Hypothalamus (tissue), 51 donors: ENCODE measurements at places on chromosomes 2 and 18.

GRCh38 chr2:111710085-111710484 lies 173.9 kb downstream of the ANAPC1 start:
- no peak for DNase-seq

- DNase-seq = no peak
These were observed 256.4 kb downstream of the SP3 start for GRCh38 chr2:173708806-173709205.

GRCh38 chr2:65278531-65278981 lies 50.9 kb downstream of the ACTR2 start:
- no peak for DNase-seq

- DNase-seq = no peak
These were observed 21.6 kb upstream of the USP34 start for GRCh38 chr2:61492476-61492875.

GRCh38 chr18:62846313-62846712 lies 131.0 kb downstream of the PHLPP1 start:
- no peak for DNase-seq

DNA sequence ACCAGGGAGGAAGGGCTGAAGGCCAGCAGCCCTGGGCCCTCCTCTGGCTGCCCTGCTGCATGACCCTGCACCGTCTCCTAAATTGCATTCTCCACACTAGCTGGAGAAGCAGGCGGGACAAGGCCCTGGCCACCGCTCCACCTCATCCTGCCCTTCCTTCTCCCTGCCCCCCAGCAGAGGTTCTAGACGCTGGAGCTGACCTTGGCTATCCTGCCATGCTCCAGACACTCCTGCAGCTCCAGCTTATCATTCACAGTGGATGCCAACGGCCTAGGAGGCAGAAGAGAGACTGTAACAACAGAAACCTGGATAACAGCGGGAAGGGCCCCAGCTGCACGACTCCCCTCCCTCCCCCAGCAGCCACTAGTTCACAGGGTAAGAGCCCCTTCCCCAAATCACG lies 68.4 kb upstream of the POMC start:
- DNase-seq = no peak

DNA sequence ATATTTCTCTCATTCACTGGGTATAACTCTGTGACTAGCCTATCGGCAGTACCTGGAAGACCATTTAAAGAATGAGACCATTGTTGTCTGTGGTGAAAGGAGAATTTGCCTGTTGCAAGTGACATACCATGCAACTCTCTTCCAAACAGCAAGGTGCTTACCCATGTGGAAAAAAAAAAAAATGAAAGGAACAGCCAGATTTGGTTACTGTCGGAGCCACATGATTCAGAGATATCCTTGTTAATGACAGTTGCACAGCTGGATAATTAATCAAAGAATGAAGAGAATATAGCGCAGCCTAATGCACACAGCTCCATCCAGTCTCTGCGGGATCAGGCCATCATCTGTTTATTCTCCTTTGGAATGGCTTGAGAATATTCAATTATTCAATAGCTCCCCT lies 141.8 kb downstream of the HRH4 start:
- DNase-seq = no peak

- no peak for DNase-seq
These were observed 226.6 kb downstream of the ALPK2 start for GRCh38 chr18:58402247-58402646.

GRCh38 chr2:7281231-7282201 lies 364.3 kb downstream of the RNF144A start:
- no peak for DNase-seq

DNA sequence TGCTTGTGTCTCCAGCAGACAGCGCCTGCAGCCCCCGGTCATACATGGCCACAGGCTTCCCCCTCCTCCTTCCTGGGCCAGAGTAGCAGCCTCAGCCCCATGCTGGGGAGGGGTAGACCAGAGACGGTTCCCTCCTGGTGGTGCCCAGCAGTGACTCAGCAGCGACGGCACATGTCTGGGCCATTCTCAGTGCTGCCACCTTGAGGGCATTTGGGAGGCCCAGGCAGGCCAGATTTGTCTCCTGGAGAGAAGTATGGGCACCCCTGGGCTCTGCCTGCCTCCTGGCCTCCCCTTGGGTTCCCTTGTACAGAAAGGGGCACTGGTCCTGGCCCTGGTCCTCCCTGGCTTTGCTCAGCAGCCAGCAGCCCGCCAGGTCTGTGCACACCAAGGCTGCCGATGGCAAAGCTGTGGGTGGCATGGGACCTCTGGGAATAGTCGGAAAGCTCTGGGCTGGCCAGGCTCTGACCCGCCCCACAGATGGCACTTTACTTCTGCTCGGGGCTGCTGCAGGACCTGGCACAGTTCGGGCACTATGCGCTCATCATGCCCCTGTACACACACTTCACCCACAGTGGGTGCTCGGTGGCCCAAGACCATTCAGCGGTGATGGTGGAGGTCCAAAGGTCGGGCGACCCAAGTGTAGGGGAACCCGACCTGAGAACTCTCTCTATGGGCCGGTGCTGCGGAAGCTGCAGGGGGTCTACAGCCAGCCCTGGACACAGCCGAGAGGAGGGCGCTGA lies 11.4 kb upstream of the ALPI start:
- DNase-seq = no peak

GRCh38 chr2:227524665-227525064 lies 52.7 kb downstream of the AGFG1 start:
- DNase-seq = no peak

DNA sequence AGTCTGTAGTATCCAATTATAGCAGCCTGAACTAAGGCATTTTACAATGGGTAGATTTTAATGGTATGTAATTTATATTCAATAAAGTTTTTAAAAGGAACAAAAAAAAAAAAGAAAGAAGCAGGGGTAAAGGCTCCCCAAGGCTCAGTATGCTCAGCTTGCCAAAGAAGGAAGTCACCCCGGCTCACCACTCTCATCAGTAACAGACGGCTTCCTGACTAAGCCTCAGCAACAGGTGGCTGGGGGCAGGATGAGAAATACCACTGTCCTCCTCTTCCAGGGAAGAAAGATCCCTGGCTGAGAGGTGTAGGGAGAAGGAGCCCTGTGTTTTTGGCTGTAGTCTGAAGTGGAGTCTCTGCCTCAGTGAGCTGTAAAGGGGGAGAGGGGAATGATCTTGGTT lies 121.2 kb downstream of the ARHGEF4 start:
- DNase-seq = no peak

- no peak for DNase-seq
These were observed 139.6 kb downstream of the SOCS6 start for GRCh38 chr18:70428439-70428838.

DNA sequence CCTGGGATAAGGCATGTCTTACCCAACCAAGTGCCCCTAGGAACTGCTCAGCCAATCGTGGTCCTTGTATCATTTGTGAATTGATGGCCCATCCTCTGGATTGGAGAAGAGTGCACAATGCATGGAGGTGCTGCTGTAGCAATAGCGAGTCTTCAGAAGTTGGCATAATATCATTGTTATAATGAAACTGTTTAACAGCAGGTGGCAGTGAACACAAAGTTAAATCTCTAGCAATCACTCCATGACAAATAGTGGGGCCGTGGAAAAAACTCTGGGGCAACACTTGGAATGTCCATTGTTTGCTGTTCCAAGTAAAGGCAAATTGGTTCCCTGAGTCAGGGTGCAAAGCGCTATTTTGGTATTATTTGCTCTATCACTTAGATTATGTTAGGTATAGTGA lies 11.4 kb downstream of the REG1A start:
- DNase-seq = no peak

DNA sequence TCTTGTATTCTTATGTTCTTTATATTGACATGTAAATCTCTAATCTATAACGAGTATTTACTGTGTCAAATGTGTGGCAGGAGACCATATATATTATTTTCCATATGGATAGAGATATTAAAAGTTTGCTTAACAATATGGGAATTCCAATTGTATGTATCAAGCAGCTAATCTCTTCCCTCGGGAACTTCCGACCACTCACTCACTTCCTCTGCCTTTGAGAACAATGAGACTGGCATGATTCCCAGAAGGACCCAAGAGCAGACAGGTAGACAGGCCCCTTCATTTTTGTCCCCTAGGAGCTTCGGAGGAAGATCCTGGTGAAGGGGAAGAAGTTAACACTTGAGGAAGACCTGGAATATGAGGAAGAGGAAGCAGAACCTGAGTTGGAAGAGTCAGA lies 24.1 kb downstream of the PLCD4 start:
- no peak for DNase-seq

DNA sequence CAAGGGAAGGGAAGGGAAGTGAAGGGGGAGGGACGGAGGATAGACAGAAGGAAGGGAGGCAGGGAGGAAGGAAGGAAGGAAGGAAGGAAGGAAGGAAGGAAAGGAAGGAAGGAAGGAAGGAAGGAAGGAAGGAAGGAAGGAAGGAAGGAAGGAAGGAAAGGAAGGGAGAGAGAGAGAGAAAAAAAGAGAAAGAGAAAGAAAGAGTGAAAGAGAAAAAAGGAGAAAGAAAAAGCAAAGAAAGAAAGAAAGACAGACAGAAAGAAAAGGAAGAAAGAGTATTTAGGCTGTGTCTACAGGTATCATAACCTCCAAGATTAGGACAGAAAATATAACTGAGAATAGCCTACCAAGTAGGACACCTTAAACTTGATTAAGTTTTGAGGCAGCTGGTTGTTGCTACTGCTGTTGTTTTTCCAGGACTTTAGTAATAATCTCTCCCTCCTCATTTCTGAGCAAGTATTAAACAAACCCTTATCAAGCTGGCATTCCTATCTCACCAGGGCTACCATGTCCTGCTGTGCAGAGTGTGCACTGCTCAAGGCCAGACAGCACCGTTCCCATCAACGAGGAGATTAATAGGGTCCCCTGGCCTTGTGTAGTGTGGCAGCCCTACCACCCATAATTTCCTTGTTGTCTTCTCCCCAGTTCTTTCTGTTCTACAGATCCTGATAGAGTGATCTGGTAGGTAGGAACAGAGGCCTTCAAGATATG lies 90.5 kb upstream of the FHL2 start:
- DNase-seq = no peak

GRCh38 chr18:50632895-50633515 lies 73.1 kb downstream of the MAPK4 start:
- no peak for DNase-seq

- DNase-seq = no peak
These were observed 258.9 kb upstream of the FBXO11 start for GRCh38 chr2:48165070-48165753.

DNA sequence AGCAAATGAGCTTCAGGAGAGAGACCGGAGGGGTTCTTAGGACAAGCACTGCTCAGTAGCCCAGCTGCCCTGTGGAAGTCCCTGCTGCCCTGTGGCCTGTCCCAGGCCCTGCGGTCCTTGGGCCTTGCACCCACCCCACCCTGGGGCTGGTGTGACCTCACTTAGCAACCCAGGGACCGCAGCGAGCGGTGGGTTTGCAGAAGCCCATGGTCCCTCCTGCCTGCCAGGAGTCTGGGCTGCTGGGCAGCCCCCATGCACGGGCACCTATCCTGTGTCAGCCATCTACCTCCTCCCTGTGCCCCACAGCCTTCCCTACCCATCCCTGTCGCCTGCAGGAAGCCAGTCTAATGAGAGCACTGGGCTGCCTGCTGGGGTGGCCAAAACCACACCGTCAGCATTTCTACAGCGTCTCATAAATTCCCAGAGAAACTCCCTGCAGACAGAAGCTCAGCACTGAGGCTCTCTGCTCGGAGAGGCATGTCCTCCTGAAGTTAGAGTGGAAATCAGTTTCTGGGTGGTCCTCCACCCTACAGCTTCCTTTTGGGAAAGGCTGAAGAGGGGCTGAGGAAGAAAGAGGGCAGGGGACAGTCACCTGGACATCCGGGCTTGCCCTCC lies 231.1 kb upstream of the HS6ST1 start:
- no peak for DNase-seq

- no peak for DNase-seq
These were observed 110.8 kb downstream of the FMNL2 start for GRCh38 chr2:152445791-152446201.

- DNase-seq = no peak
These were observed 746.3 kb upstream of the RAB6C start for GRCh38 chr2:129233166-129233565.
